ENCODE measurements at places on chromosomes 12 and 14.

DNA sequence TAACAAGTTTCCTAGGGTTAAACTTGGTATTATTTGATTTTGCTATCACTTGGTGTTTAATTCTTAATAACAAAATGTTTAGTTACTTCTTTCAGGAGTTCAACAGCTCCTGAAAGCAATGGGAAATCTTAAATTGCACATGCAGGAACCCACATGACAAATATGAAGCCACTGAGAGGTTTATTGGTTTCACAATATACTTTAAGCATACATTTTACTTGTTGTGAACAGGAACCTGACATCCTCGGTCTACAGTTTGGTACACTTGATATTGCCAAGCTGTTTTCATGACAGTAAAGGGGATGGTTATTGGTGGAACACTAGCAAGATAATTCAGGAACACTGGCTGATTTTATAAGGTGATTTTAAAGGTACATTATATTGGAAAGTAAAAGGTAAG is 46.2 kb downstream of the SLC38A1 start:
- DNase-seq: no peak

GRCh38 chr12:92601176-92601575 is 101.6 kb upstream of the PLEKHG7 start:
- no peak for DNase-seq

GRCh38 chr12:17372508-17372907 is 717.5 kb downstream of the RERGL start:
- no peak for DNase-seq

DNA sequence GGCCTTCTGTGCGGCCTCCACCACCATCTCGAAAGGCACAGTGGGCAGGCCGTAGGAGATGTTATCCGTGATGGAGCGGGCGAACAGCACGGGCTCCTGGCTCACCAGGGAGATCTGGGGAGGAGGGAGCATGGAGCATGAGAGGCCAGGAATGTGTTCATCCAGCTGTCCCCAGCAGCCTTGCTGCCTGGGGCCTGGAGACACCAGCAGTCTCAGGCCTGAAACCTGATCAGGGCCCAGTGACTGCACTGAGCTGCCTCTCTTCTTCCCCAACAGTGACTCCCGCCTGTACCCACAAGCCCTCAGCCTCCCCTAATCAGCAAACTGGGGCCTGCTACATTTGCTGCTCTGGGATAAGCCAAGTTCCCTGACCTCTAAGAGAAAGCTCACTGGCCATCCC is 30.9 kb downstream of the ABCB9 start:
- DNase-seq: no peak

- peak; percentile 21 for DNase-seq
Observed at GRCh38 chr12:29552324-29552927, 54.9 kb upstream of the OVCH1 start.

DNA sequence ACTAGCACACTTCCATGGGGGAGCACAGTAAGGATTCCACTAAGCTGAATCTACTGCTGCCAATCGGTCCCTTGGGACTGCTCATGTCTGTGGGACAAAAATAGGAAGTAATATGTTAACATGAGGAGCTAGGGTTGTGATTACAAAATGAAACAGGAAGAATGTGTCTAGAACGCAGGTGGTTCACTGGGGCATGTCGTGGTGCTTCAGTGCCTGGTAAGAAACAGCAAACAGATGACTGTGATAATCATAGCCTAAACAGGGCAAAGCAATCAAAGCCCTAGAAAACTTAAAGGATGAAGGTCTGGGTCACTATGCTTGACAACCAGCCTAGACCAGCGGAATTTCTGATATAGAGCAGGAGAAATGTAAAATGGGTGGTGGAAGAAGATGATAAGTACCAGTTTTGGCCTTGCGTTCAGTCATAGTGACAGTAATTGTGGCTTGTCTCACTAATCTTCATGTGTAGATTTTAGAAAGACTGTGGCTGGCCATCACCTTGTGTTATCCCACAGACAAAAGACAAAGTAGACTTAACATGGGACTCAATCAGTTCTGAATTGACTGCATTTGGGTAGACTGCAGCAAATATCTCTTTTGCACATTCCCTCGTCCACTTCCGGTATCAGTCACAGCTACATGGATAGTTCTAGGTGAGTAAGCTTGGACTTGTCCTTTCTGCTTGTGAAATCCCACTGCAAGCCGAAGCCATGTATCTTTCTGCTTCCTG is 51.4 kb downstream of the WASHC3 start:
- no peak for DNase-seq

- DNase-seq: no peak
Observed at GRCh38 chr12:6469092-6469491, 1.4 kb downstream of the VAMP1 start.

GRCh38 chr12:1799051-1799881 is 21.1 kb upstream of the LRTM2 start:
- DNase-seq: no peak

GRCh38 chr12:77500089-77500488 is 330.6 kb upstream of the NAV3 start:
- no peak for DNase-seq

DNA sequence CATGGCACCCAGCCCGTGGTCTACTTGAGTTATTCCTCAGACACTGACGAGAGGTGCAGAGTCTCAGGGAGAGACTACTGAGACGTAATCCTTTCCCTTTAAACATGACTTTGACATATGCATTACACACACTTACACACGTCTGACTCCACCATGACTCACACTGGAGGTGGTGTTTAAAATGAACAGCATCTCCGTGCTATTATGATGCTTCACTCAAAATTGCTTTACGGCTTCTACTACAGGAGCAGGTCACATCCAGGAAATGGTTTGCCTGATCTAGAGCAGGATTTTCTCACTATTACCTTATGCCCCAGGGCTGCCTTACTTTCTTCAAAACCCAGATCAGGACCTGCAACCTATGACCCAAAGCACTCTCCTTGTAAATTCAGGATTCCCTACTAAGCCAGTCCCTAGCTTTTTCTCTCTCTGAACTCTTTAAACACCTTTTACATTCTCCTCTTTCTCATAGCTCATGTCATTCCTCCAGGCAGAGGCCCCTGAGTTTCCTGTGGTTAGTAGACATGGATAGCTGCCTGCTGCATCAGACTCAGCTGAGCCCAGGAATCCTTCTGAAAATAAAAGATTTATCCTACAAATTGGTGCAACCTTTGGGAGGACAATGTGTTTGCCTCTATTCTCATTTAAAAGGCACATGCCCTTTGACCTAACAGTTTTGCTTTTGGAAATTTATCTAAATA is 31.2 kb downstream of the TMCC3 start:
- no peak for DNase-seq

GRCh38 chr12:91871751-91872150 is 273.9 kb downstream of the BTG1 start:
- DNase-seq: no peak

DNA sequence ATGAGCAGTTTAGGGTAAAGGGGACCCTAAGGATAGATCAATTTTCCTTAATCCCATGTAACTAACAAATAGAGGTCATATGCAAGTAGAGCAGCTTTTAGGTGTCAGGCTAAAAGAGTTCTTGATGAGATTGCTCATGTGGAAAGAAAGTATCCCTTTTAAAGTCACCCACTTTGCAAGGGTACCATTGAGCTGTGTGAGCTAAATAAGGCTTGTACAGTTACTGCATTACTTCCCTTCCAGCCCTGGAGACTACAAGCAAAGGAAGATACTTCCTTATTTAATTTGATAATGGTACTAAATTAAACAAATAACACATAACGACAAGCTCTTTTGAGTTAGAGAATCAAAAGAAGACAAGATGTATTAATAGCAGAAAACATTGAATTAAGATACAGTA is 191.7 kb downstream of the TMX1 start:
- no peak for DNase-seq

DNA sequence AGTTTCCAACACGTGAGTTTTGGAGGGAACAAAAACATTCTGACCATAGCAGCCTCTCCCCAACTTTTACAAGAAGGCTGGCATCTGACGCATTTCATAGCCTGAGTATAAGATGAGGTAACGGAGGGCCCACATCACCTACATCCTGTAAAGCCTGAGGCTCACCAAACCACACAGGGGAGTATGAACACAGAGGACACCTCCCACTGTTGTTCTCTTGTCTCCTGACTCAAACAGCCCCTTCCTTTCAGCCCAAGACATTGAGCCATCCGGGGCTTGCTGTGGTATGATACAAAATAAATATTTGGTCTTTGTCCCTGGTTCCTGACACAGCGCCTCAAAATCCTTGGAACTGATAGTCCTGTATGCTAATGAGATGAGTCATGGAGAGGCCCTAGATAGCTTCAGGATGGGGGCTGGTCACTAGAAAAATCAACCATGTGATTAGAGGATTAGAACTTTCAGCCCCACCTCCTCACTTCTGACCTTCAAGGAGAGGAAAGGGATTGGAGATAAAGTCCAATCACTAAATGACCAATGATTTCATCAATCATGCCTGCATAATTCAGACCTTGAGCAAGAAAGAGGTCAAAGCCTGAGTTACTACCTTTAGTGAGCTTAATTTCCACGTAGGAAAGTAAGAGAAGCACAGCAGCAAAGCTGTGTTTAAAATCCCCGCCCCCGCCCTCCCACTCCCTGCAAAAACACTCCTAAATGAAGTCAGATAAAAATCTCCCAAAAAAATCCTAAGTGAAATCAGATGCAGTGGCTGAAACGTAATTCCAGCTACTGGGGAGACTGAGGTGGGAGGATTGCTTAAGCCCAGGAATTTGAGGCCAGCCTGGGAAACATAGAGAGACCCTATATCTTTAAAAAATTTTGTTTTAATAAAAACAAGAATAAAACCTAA is 236.4 kb downstream of the PCNX1 start:
- DNase-seq: no peak

DNA sequence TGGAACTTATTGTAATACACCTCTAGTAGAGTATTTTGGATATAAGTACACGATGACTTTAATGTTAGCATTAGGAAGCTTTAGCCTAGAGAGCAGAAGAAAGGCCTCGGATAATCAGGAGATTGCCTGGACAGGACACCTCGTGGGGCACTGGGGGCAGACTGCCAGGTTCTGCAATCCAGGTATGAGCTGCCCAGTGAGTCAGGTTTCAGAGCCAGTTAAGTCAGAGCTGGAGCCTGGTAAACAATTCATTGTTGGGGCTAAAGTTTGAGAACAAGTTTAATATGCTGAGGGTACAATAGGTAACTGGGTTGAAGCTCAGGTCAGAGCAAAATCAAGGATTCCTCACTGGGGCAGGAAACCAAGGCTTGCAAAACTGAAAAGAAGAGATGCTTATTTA is 107.4 kb downstream of the RERGL start:
- DNase-seq: no peak

- no peak for DNase-seq
Observed at GRCh38 chr14:21840765-21841164, 167.1 kb upstream of the OR4E1 start.

- DNase-seq: no peak
Observed at GRCh38 chr14:95445161-95445560, 71.3 kb downstream of the SYNE3 start.

DNA sequence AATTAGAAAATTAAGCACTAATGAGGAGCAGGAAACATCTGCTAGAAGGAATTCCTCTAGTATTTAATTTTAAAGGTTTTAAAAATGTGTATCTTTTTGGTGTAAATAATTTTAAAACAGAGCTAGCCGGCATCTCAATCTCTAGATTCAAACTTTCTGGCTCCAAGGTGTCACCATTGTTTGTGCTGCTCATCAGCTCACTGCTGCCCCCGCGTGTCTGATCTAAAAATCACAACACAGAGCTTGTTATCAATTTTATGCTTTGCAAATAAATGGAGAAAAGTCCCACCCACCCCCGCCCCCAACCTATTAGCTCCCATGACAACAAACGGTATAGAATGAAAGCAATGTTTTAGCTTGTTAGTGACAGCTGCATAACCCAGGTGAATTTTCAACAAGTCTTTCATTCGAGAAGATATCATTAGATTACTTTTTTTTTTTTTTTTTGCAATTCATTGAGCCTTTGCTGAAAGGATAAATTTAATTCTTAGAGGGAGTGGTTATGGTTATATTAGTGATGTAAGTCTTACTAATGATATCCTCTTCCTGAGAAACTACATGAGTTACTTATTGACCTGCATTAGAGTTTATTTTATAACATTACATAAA is 11.3 kb upstream of the ABHD12B start:
- DNase-seq: peak; percentile 81

DNA sequence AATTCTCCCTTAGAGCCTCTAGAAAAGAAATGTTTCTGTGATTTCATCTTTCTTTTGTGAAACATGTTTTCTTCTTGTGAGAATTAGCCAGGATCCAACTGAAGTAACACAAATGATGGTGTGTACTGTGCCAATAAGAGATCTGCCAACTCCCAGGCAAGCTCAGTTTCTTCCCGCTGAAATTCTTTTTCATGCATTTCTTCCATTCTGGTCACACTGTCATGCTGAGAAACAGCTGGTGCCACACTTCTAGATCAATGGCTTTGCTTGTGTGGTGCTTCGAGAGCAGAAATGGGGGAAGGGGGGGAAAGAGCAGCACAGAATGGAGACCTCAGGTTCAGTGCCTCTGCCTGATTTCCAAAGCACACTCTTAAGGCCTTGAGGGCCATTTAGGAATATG is 41.4 kb upstream of the FGF6 start:
- DNase-seq: no peak

GRCh38 chr14:73662487-73662943 is 17.7 kb downstream of the DNAL1 start:
- DNase-seq: peak; percentile 13

- no peak for DNase-seq
Observed at GRCh38 chr14:72608391-72609204, 285.3 kb downstream of the DPF3 start.

GRCh38 chr14:22781301-22781991 is 15.0 kb downstream of the OXA1L start:
- DNase-seq: no peak

DNA sequence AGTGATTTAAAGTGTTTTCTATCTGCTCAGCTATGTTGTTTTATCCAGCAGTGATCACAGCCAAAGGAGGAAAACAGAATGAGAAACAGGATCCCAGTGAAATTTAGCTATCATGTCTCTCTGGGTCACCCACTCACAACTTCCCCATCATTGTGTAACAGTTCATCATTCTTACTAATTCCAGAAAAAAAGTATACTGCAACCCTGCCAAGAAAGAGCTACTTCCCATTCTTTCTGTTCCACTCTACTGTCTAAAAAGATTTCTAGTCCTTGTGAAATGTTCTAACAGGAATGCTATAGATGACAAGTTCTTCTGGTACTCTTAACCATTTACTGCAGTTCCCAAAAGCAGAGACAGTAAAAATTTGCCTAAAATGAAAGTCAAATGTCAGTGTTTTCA is 39.2 kb upstream of the CD163 start:
- DNase-seq: no peak

- DNase-seq: no peak
Observed at GRCh38 chr14:83556746-83557453, 1973.0 kb upstream of the FLRT2 start.

Data from hematopoietic multipotent progenitor cell treated with erythropoietin and hydrocortisone succinate and interleukin-3 and kit ligand, for 15 days (in vitro differentiated cells).